ENCODE measurements at places on chromosomes 6 and 20.

GRCh38 chr6:21075986-21076385 lies 517.6 kb upstream of the SOX4 start:
- no peak for DNase-seq

DNA sequence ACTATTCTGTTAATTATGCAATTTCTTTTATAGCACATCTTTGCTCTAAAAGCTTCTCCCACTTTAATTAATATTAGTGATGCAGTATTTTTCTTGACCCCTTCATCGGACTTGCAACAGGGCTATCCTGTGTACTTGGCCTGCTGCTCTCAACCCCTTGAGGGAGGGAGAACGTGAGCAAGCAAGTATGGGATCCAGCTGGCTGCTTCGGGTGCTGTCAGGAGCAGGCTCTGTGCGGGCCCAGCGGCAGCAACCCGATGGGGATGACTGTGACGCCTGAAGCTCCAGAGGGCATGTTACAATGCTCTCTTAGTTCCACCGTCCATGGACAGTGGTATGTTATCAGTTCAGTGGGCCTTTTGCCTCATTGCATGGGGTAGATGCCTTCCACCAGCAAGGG lies 519.8 kb upstream of the CITED2 start:
- no peak for DNase-seq

DNA sequence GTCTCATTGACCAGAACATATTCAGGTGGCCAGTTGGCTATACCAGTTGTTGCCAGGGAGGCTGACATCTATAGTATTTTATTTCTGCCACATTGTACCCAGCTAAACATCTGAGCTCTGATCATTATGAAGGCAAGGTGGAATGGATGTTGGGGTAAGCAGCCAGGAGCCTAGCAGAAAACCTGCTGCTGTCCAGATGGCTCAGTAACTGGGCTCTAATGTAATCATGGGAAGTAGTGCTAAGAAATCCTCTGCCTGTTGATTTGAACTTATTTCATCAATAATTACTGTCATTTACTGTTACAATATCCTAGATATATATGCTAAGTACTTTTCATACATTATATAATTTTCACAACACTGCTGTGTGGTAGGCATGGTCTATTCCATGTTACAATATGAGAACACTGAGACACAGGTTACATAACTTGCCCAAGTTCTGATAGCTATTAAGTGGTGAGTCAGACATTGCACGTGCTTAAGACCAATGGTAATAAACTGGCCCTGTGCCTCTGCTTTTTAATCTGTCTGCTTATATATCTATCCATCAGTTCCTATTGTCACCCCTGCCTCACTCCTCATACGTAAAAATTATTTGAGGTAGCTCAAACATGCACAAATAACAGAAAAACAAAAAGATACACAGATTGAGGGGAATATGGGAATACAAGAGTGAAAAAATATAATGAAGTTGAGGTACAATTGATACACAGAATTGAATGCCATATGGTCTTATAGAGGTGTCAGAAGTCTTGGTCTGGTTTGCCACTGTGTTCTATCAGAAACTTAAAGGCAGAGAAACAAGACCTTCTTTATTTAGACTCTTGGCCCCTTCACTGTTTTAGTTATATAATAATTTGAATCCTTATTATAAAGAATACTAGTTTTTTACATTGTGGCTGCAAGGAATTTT lies 25.2 kb downstream of the TBPL1 start:
- DNase-seq: no peak

- no peak for DNase-seq
Observed at GRCh38 chr20:59632541-59633113, 28.3 kb downstream of the PHACTR3 start.

GRCh38 chr6:112007805-112008204 lies 46.1 kb upstream of the CCN6 start:
- no peak for DNase-seq

DNA sequence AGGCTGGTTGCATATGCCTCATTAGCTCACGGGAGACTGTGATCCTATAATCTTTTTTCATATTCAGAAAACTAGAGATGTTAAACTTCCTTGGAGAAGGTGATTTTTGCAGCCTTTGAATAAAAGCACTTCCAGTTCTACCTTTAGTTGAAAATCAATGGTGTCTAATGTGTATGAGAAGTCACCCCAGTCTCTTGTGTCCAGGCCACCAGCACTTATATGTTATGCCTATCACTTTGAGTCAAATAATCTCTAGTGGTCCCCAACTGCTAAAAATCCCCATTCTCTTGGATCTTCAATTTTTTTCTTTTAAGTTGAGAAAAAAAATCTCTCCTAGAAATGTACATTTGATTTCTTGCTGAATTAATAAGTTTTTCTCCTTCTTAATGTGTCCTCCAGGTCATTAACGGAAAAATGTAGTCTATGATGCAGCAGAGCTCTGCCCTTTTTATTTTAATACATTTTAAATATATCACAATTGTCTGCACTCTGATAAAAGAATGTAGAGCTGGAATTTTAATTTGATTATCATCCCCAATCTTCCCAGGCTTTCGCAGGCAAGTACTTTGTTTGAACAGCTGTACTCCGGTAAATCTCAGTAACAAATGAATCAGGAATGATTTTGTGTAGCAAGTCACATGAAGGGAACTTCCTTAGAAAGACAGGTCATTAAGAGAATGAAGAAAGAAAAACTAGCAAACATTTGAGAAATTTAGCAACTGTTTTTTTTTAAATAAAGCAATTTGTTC lies 147.0 kb downstream of the SOX4 start:
- peak; percentile 59 for DNase-seq

GRCh38 chr6:156875062-156875461 lies 97.9 kb downstream of the ARID1B start:
- no peak for DNase-seq

- DNase-seq: no peak
Observed at GRCh38 chr6:46219661-46220060, 48.9 kb upstream of the ENPP5 start.

DNA sequence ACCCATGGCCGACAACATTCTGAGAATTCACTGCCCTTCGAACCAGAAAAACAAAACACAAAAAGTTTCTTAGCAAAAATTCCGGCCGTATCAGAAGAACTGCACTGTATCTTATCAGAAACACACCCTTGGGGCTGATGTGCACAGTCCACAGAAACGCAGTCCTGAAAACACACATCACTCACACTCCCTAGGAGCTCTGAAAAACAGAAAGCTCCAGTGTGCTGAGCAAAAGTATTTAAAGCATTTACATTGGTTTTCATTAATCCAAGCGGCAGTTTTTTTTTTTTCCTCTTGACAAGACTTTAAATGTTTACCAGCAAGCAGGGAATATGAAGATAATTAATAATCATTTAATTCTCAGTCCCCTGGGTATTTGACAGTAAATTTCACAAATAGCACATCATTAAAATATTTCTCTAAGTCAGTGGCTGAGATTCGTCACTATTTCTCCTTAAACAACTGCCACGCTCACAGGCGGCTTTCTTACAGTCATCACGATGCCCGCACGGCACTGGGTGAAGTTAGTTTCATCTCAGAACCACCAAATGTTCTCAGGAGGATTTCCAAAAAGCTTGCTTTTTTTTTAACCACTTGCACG lies 13.3 kb downstream of the NFATC2 start:
- no peak for DNase-seq

GRCh38 chr20:62308102-62308822 lies 5.5 kb downstream of the ADRM1 start:
- no peak for DNase-seq

DNA sequence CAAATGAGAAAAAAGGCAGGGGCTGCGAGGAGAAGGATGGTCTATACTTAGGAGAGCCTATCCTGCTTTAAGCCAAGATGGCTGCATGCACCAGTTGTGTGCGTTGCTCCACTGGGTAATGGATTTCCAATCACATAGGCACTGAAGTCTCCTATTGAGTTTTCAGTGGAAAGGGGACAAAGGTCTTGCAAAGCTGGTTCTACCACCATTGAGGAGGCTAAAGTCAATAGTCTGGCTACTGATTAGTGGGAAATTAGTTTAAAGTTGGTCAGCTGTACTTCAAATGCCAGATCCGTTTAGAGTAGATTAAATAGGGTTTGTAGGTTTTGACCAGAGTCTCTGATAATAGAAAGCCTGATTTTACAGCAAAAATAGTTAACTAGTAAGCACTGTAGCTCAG lies 104.9 kb downstream of the SESN1 start:
- no peak for DNase-seq

- DNase-seq: peak; percentile 71
Observed at GRCh38 chr6:40997234-40997957, 41.6 kb downstream of the UNC5CL start.

GRCh38 chr6:34230653-34231371 lies 5.9 kb upstream of the HMGA1 start:
- no peak for DNase-seq

GRCh38 chr6:169943241-169944060 lies 192.0 kb downstream of the ERMARD start:
- no peak for DNase-seq

DNA sequence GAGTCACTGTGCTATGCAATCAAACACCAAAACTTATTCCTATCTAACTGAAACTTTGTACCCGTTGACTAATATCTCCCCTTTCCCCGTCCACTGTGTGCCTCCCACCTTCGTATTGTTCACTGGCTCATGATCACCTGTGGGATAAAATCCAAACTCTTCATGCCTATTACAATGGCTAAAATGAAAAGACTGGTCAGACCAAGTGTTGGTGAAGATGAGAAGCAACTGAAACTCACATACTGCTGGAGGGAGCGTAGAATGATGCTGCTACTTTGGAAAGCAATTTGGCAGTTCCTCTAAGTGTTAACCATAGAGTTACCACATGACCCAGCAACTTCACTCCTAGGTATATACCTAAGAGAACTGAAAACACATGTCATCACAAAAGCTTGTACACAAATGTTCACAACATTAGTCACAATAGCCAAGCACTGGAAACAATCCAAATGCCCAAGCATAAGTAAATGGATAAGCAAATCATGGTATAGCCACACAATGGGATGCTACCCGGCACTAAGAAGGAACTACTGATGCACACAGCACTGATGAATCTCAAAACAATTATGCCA lies 13.1 kb downstream of the RPS10 start:
- DNase-seq: no peak

- DNase-seq: peak; percentile 50
Observed at GRCh38 chr6:56555438-56555872, 87.2 kb downstream of the DST start.

- no peak for DNase-seq
Observed at GRCh38 chr20:54573838-54574237, 98.4 kb downstream of the DOK5 start.

DNA sequence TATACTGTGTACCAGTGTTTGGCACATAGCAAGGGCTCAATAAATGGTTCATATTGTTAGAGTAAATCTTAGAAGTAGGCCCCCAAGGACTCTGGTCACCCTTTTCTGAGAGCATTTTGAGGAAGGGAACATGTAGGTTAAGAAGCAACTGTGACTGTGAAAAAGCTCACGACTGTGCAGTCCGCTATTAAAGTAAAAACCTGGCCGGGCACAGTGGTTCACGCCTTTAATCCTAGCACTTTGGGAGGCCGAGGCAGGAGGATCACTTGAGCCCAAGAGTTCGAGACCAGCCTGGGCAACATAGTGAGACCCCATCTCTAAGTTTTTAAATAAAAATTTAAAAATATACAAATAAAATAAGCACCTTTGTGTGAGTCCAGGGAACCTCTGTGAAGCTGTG lies 5.0 kb downstream of the ZDHHC14 start:
- DNase-seq: no peak

GRCh38 chr6:90072935-90073464 lies 178.7 kb downstream of the GJA10 start:
- no peak for DNase-seq

DNA sequence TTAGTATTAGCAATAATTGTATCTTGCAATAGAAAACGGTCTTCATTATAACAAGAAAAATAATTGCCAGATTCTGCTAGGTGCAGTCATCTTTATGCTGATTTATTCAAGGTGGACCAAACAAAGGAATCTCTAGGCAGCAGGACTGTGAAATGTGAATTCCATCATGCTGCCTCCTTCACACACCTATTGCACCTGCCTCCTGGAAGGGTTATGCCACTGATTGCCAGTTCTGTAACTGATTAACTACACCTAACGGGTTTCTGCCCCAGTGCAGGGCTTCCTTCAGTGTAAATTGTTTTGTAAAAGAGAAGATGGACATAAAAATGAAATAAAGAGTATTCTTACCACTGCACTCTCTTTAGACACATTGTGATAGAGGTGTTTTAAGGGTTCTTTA lies 96.1 kb downstream of the FOXO3 start:
- no peak for DNase-seq

GRCh38 chr20:16005021-16005914 lies 568.0 kb downstream of the KIF16B start:
- DNase-seq: no peak

- DNase-seq: no peak
Observed at GRCh38 chr20:50379049-50379990, 130.9 kb upstream of the PTPN1 start.

GRCh38 chr6:3786141-3786540 lies 34.6 kb upstream of the PXDC1 start:
- DNase-seq: no peak

- no peak for DNase-seq
Observed at GRCh38 chr6:135798751-135799515, 52.6 kb upstream of the PDE7B start.

All from NCI-H748 treated with DMSO at 0.1 percent for 48 hours (cell line).